H9 (cell line): ENCODE measurements at places on chromosomes 1 and 21. TPM values are rescaled to one million over a fixed set of nuclear protein-coding genes. Genes with fewer than 3 reads are reported as not detected.

Gene SYPL2
- total RNA-seq = 2.5 and 2.6 TPM in 2 replicates

DNA sequence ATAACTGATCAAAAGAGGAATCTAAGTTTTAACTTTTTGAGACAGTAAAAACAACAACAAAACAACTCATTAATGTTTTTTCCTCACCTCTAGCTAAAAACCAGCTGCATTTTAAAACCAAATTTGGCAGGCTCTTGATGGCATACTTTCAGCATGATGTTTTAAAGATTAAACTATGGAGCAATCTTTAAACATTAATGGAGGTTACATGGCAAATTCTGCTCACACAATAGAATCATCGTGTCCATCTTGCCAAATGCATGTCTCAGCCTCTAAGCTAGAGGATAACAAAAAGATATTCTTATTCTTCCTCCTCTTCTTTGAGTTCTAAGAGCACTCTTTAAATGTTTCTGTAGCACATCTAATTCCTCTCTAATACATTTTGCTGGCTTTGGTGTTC lies 579.8 kb upstream of the PKN2 start:
- no peak overlapping the region for H3K27ac ChIP-seq
- no peak for DNase-seq
- no peaks in the 10 kb centered on the region for H3K4me1 ChIP-seq
- H3K27me3 ChIP-seq = no peaks in the 10 kb centered on the region
- H3K36me3 ChIP-seq = no peaks in the 10 kb centered on the region

- DNase-seq = peak; percentile 63
- no peaks in the 10 kb centered on the region for H3K27me3 ChIP-seq
- no peaks in the 10 kb centered on the region; the same call in 1 of the 2 replicates for H3K4me1 ChIP-seq
Measured at GRCh38 chr1:102776071-102776470, 332.3 kb downstream of the COL11A1 start.

Gene UBE2U
- total RNA-seq = not detected in 2 replicates

GRCh38 chr1:119472080-119472818 lies 34.8 kb upstream of the HSD3B1 start:
- no peak for DNase-seq
- H3K27me3 ChIP-seq = no peaks in the 10 kb centered on the region
- no peak overlapping the region for H3K27ac ChIP-seq
- no peaks in the 10 kb centered on the region for H3K4me1 ChIP-seq

DNA sequence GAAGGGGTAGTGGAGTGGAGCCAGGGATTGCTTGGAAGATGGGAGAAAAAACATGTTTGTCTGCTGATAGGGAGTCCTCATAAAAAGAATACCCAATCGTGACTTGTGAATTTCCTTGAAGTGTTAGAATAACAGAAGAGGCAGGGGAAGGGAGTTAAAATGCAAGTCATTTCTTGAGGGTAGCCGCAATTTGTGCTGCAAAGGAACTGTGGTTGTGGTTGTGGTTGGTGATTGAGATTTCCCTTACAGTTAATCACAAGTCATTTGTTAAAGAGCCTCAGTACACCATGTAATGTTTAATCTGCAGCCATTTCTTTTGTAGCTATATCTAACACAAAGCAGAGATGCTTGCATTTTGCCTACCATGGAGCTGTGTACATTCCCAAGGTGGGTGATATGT lies 38.5 kb upstream of the EGLN1 start:
- H3K27me3 ChIP-seq = no peaks in the 10 kb centered on the region
- H3K4me1 ChIP-seq = no peaks in the 10 kb centered on the region
- peaks cover 6% of the 10 kb centered on the region for H3K36me3 ChIP-seq
- H3K27ac ChIP-seq = no peak overlapping the region

DNA sequence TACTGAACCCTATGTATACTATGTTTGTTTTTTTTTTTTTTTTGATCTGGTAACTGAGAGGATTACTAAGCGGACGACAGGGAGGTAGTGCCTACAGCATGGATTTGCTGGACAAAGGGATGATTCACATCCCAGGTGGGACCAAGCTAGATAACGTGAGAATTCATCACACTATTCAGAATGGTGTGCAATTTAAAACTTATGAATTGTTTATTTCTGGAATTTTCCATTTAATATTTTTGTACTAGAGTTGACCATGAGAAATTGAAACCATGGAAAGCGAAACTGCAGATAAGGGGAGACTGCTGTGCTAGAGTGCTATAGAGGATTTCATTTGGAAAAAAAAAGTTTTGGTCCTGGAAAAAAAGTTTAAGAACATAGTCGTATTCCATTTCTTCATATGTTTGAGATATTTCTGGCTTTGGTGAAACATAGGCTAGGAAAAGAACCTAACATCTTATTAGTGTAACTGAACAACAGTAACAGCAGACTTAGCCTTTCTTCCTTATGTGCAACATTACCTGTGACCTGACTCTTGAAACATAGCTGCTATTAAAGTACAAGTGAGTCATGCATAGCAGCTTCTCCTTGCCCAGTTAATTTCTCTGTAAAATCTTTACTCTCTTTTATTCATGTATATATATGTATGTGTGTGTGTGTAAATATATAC lies 202.5 kb downstream of the FGGY start:
- H3K4me3 ChIP-seq = no peak overlapping the region
- H3K36me3 ChIP-seq = no peaks in the 10 kb centered on the region
- H3K27me3 ChIP-seq = no peaks in the 10 kb centered on the region
- DNase-seq = no peak
- peaks cover 3% of the 10 kb centered on the region; the same call in 1 of the 2 replicates for H3K4me1 ChIP-seq

GRCh38 chr1:40769815-40770214 lies 13.8 kb upstream of the KCNQ4 start:
- peaks cover 4% of the 10 kb centered on the region for H3K4me1 ChIP-seq
- no peak overlapping the region for H3K4me3 ChIP-seq
- no peaks in the 10 kb centered on the region for H3K27me3 ChIP-seq

Gene CDK11B
- 30.1 and 33.3 TPM in 2 replicates for total RNA-seq

- H3K4me1 ChIP-seq = no peaks in the 10 kb centered on the region
- no peaks in the 10 kb centered on the region for H3K27me3 ChIP-seq
- H3K36me3 ChIP-seq = peaks cover 6% of the 10 kb centered on the region; the same call in 2 of the 3 replicates
- no peak for DNase-seq
- H3K27ac ChIP-seq = no peak overlapping the region
- no peak overlapping the region for H3K4me3 ChIP-seq
Measured at GRCh38 chr21:37130971-37131370, 57.9 kb downstream of the TTC3 start.

Gene NTNG1
- 1.0 and 1.5 TPM in 2 replicates for total RNA-seq

GRCh38 chr1:212782422-212783154 lies 9.0 kb downstream of the NSL1 start:
- no peak for DNase-seq
- no peaks in the 10 kb centered on the region for H3K27me3 ChIP-seq
- peaks cover 73% of the 10 kb centered on the region for H3K36me3 ChIP-seq
- H3K27ac ChIP-seq = no peak overlapping the region
- no peaks in the 10 kb centered on the region for H3K4me1 ChIP-seq

- peaks cover 27% of the 10 kb centered on the region; the same call in 1 of the 2 replicates for H3K27me3 ChIP-seq
- peak within 1 kb of the TSS; percentile 100 for H3K4me3 ChIP-seq
- DNase-seq = peak; percentile 94
- H3K4me1 ChIP-seq = no peaks in the 10 kb centered on the region
- H3K36me3 ChIP-seq = peaks cover 37% of the 10 kb centered on the region
Measured at GRCh38 chr1:36463803-36464604, at the start of gene MRPS15. MRPS15 (minus strand) TSS chr1:36464384; CDS start chr1:36464275, 109 bp downstream.

GRCh38 chr1:217253351-217253750 lies 377.5 kb downstream of the GPATCH2 start:
- H3K36me3 ChIP-seq = peaks cover 4% of the 10 kb centered on the region; the same call in 1 of the 2 replicates
- no peak overlapping the region for H3K4me3 ChIP-seq
- DNase-seq = no peak
- H3K4me1 ChIP-seq = no peaks in the 10 kb centered on the region
- no peak overlapping the region for H3K27ac ChIP-seq

Gene ADORA1
- 1.3 and 3.0 TPM in 2 replicates for total RNA-seq

Gene SPATA46
- not detected in 2 replicates for total RNA-seq

Gene RAB25
- 42.8 and 43.1 TPM in 2 replicates for total RNA-seq

Gene GPATCH3
- 19.4 and 21.2 TPM in 2 replicates for total RNA-seq

Gene BSND
- total RNA-seq = 0.17 and 0.35 TPM in 2 replicates

- no peaks in the 10 kb centered on the region; the same call in 1 of the 2 replicates for H3K4me1 ChIP-seq
- no peak overlapping the region for H3K27ac ChIP-seq
- H3K36me3 ChIP-seq = 0 out of 2 replicates have a peak, but pooled peaks cover 2% of the 10 kb centered on the region
- DNase-seq = peak; percentile 18
- H3K4me3 ChIP-seq = no peak overlapping the region
Measured at GRCh38 chr1:11528611-11529261, 49.8 kb downstream of the DISP3 start.
